Hematopoietic multipotent progenitor cell treated with erythropoietin and hydrocortisone succinate and interleukin-3 and kit ligand, for 4 days (in vitro differentiated cells): ENCODE measurements at places on chromosomes 11 and 22.

DNA sequence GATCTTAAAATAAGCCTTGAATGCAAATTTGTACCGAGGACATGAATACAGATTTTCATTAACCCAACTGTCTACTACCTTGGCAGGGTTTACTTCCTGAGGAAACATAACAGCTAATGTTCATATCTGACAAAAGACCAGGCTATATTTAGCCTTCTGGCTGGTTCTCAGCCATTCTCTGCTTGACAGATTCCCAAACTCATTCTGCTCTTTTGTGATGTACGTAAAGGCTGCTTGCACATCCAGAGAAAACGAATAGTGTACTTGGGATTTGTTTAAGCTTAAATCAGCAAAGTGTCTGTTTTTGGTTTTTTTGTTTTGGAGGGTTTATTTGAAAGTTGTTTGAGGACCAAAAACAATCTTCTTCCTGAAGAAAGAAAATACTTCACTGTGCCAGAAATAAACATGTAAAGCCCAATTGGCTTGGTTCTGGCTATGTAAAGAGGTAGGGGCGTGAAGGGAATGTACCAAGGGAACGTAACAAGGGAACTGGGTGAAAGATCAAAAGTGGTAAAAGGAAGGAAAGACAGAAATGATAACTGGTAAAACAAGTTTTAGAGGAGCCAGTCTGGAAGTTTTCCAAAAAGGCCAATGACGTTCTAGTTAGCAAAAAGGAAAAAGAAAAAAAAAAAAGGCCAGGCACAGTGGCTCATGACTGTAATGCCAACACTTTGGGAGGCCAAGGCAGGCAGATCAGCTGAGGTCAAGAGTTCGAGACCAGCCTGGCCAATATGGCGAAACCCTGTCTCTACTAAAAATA is 21.4 kb upstream of the CRTAM start:
- DNase-seq, result peak; percentile 10

DNA sequence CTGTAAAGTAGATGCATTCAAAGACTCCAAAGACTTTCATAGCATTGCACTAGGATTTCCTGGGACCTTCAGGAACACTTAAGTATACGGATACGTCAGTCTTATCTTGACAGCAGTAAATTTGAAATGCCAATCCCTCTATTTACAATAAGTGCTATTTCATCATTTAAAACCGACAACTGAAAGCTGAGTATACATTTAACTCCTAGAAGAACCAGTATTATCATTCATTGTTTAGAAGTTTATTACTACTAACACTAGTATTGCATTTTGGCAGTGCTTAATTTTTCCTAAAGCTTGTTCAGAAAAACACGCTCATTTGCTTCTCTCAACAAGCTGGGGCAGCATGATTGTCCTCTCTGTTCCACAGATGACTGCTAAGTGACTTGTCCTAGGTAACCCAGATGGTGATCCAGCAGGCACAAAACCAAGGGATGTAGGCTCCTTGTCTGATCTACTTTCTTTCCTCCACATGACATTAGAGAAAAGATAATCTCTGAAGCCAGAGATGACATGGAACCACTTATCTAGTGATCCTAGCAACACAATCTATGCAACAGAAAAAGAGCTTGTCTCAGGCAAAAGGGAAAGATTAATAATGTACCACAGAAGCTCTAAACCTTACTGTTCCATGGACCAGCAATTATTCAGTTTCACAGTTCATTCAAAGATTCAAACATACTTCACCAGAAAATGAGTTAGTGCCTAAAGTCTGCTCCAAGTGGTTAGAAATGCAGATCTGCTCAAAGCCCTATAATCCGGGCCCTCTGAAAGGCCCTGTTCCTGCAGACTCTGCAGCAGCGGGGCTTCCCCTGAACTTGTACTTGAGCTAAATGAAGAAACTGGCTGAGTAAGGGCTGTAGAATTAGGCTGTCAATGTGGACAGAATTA is 5.2 kb downstream of the MAML2 start:
- DNase-seq, result peak; percentile 52

DNA sequence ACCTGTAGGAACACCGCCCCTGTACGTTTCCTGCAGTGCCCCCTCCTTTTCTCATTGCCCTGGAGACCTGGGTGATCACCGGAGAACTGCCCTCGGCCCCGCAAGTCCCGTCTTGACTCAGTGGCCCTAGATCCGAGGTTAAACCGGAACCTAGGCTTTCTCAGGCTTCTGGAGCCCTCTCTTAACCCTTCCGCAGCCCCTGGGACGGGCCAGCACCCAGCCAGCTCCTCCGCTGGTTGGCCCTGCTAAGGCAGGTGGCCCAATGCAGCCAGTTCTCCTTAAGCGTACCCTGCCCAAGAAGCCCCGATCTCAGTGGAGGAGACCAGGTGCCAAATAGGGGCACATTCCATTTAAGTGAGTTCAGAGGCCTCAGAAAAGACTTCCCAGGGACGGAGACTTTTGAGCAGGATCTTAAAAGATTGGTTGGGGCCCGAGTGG is 776 bp downstream of the NLRX1 start:
- DNase-seq, result peak; percentile 79

GRCh38 chr22:20395907-20396287 is 1.9 kb downstream of the ZNF74 start:
- DNase-seq, result peak; percentile 35

GRCh38 chr11:130325691-130326090 is 11.0 kb upstream of the ZBTB44 start:
- DNase-seq, result no peak

DNA sequence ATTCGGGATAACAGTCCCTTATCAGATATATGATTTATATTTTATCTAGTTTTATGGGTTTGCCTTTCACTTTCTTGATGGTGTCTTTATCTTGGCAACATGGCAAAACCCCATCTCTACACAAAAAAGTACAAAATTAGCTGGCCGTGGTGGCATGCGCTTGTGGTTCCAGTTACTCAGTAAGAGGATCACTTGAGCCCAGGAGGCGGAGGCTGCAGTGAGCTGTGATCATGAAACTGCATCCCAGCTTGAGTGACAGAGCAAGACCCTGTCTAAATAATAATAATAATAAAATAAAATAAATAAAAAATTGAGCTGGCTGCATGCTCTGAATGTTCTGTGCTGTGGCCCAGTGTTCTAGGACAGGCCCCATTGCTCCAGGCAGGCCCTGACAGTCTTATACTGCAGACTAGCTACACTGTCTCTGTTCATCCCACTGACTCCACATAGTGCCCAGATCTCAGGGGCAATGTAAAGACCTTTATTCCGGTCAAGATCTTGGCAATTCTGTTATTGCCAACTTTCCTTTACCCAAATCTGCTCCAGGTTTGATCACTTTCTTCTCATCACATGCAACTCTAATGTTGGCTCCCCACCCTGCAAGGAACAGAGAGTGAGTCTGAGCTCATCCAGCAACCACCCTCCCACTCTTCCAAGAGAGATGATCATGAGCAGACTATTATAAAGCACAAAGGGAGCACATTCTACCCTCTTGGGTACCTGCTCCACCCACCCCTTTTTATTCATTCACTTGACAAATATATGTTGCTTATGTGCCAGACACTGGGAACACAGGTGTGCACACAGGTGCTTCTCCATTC is 8.8 kb downstream of the HSPA8 start:
- peak; percentile 29 for DNase-seq

- peak; percentile 20 for DNase-seq
Observed at GRCh38 chr11:35274909-35275785, 136.2 kb downstream of the CD44 start.

DNA sequence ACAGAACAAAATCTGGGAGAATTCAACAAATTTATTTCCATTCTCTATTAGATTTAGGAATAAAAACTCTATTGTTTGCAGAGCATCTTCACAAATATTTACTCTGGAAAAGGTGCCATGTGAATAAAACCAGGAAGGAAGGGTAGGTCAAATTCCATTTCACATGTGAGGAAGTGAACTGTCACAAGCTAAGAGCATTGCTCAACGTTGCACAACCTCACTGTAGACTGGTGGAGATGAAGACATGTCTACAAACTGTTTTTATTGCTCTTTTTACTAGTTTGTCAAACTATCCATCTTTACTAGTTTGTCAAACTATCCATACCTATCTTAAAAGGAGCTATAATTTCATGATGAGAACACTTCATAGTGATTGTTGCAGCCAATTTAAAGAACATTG is 236.4 kb downstream of the CNTN5 start:
- peak; percentile 4 for DNase-seq

- peak; percentile 67 for DNase-seq
Observed at GRCh38 chr22:20015971-20016733, 471 bp downstream of the ARVCF start.
